ENCODE measurements at places on chromosomes 12 and 14.
A peak's percentile ranks its signal among the peaks of the same experiment; 100 is the strongest.

- no peak for DNase-seq
- H3K36me3 ChIP-seq = no peaks in the 10 kb centered on the region
- H3K27me3 ChIP-seq = no peaks in the 10 kb centered on the region
- no peaks in the 10 kb centered on the region for H3K4me1 ChIP-seq
- H3K27ac ChIP-seq = no peak overlapping the region
- H3K4me3 ChIP-seq = no peak overlapping the region
Observed at GRCh38 chr14:32313844-32314376, 15.2 kb upstream of the AKAP6 start.

- H3K27ac ChIP-seq = no peak overlapping the region
- no peaks in the 10 kb centered on the region for H3K36me3 ChIP-seq
- H3K27me3 ChIP-seq = peaks cover 9% of the 10 kb centered on the region
- no peak overlapping the region for H3K4me3 ChIP-seq
- no peak for DNase-seq
Observed at GRCh38 chr12:4468994-4469393, 23.4 kb upstream of the FGF6 start.

- no peaks in the 10 kb centered on the region for H3K27me3 ChIP-seq
- DNase-seq = no peak
- no peak overlapping the region for H3K4me3 ChIP-seq
- peaks cover 8% of the 10 kb centered on the region for H3K4me1 ChIP-seq
- no peak overlapping the region for H3K27ac ChIP-seq
Observed at GRCh38 chr14:105292826-105293711, 7.7 kb downstream of the BRF1 start.

DNA sequence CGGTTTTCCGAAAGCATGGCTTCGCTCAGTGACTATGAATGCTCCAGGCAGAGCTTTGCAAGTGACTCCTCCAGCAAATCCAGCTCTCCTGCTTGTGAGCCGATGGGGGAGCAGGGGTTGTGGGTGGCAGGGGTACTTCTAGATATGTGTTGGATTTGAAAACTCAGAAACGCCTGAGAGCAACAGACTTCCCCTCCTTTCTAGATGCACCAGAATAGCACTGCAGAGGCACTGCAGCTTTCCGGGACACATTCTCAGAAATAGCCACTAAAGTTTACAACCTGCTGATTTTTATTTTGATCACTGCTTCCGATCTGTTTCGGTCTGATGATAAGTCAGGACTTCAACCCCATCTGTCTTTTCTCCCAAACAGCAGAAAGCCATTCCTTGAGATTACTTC is 8.6 kb downstream of the TCP11L2 start:
- no peak for DNase-seq
- H3K4me3 ChIP-seq = no peak overlapping the region
- no peaks in the 10 kb centered on the region for H3K27me3 ChIP-seq
- H3K4me1 ChIP-seq = peaks cover 11% of the 10 kb centered on the region
- no peak overlapping the region for H3K27ac ChIP-seq
- H3K36me3 ChIP-seq = peaks cover 6% of the 10 kb centered on the region

DNA sequence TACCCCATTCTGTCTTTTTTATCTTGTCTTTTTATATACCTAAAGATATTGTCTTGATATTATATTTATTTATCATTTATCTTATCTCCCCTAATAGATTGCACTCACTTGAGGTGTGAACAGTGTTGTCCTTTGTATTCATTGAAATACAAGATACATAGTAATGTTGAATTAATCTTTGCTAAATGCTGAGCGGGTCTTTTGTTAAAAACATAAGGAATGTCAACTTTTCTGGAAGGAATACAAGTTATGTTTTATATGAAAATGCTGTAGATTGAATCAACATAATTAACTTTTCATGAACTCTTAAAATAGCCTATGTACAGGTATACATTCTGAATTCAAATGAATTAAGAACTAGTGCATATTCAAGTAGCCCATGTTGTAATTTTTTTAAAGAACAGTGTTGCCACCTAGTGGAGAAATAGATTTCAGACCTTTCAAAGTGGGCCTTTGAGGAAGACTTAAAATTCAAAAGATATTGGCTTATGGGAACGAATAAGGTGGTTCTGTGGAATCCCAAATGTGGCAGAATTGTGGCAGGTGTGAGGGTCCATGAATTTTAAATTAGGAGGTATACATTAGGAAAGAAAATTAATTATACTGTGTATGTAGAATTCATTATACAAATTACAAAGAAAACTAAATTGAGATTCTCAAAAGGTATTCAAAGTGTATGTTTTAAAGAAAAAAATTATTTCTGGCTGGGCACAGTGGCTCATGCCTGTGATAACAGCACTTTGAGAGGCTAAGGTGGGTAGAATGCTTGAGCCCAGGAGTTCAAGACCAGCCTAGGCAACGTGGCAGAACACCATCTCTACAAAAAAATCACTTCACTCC is 19.1 kb downstream of the BBOF1 start:
- no peak overlapping the region for H3K27ac ChIP-seq
- no peak overlapping the region for H3K4me3 ChIP-seq
- no peaks in the 10 kb centered on the region for H3K27me3 ChIP-seq
- DNase-seq = peak; percentile 69
- H3K36me3 ChIP-seq = no peaks in the 10 kb centered on the region

DNA sequence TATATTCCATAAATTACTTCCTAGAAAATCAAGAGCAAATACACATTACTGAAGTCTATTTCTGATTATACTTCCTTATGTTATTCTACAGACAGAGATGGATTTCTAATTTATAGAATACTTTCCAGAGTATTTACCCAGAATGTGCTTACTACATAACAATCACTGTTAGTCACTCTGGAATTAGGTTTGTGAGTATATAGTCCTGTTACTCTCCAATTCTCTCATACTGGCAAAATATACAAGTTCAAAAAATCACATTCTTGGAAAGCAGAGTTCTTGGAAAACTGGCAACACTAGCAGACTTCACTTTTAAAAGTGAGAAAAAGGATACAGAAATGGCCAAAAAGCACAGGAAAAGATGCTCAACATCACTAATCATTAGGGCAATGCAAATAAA is 7.3 kb downstream of the PPP2R5E start:
- no peak overlapping the region for H3K27ac ChIP-seq
- no peak overlapping the region for H3K4me3 ChIP-seq
- peaks cover 1% of the 10 kb centered on the region for H3K4me1 ChIP-seq
- DNase-seq = no peak
- peaks cover 22% of the 10 kb centered on the region for H3K36me3 ChIP-seq

GRCh38 chr12:27382171-27382795 is 49.6 kb downstream of the BMAL2 start:
- H3K36me3 ChIP-seq = no peaks in the 10 kb centered on the region
- H3K4me3 ChIP-seq = no peak overlapping the region
- H3K27me3 ChIP-seq = no peaks in the 10 kb centered on the region

DNA sequence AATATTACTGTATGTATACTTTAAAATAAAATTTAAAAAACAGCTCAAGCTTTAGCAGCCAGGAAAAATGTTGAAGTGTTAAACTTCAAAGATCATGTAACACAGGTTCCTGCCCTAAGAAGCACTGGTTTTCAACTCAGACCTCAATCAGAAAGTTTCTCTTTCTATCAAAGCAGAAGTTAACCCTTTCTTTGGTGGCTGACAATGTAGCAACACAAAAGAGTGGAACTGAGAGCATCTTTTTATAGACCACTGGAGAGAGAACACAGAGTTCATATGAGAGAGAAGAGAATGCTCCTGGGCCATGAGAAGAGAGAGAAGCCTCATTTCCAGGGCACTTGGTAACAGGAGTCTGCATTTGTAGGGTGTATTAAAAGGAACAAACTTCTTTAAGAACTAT is 42.2 kb upstream of the KTN1 start:
- H3K36me3 ChIP-seq = no peaks in the 10 kb centered on the region
- H3K27ac ChIP-seq = no peak overlapping the region
- H3K4me3 ChIP-seq = no peak overlapping the region

- H3K4me3 ChIP-seq = no peak overlapping the region
- no peak overlapping the region for H3K27ac ChIP-seq
- DNase-seq = no peak
- H3K36me3 ChIP-seq = peaks cover 19% of the 10 kb centered on the region
- H3K27me3 ChIP-seq = no peaks in the 10 kb centered on the region
- H3K4me1 ChIP-seq = peaks cover 4% of the 10 kb centered on the region
Observed at GRCh38 chr14:30961330-30961729, 64.1 kb upstream of the AP4S1 start.

DNA sequence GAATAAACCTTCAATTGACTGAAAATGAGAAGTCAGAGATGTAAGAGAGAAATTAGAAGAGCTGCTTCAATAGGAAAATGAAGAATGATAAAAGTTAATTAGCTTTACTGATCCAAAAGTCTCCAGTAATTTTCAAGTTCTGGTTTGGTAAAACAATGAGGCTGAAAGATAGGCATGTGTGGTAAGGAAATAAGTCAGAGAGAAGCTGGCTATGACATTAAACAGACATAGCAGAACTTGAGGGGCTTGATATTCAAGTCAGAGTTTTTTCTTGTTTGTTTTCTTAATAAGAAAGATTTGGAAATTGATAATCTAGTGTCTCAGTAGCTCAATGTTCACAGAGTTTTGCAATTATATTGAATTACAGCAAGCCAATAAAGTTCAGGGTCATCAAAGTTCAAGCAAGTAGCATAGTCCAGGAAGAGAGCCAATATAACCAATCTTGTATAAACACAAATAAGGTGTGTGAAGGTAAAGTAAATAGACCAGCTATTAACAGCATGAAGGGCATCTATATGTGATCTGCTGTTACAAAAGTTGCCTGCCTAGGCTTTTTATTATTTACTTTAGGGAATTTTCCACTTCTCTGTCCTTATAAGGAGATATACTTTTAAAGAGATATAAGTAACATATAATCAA is 1111.5 kb downstream of the TRHDE start:
- no peak for DNase-seq
- no peaks in the 10 kb centered on the region for H3K36me3 ChIP-seq
- no peaks in the 10 kb centered on the region for H3K4me1 ChIP-seq
- H3K4me3 ChIP-seq = no peak overlapping the region
- H3K27ac ChIP-seq = no peak overlapping the region

- DNase-seq = no peak
- H3K4me3 ChIP-seq = no peak overlapping the region
Observed at GRCh38 chr14:78978896-78979295, 808.7 kb downstream of the NRXN3 start.

GRCh38 chr12:79522257-79522988 is 168.3 kb downstream of the PAWR start:
- no peaks in the 10 kb centered on the region for H3K27me3 ChIP-seq
- no peaks in the 10 kb centered on the region for H3K36me3 ChIP-seq
- DNase-seq = no peak
- no peaks in the 10 kb centered on the region for H3K4me1 ChIP-seq
- H3K27ac ChIP-seq = no peak overlapping the region

- no peak overlapping the region for H3K27ac ChIP-seq
- H3K36me3 ChIP-seq = no peaks in the 10 kb centered on the region
- no peaks in the 10 kb centered on the region for H3K27me3 ChIP-seq
- peak; percentile 4 for DNase-seq
Observed at GRCh38 chr12:80291108-80291754, 152.8 kb upstream of the PTPRQ start.

- no peaks in the 10 kb centered on the region for H3K4me1 ChIP-seq
- no peaks in the 10 kb centered on the region for H3K36me3 ChIP-seq
- H3K27me3 ChIP-seq = no peaks in the 10 kb centered on the region
- no peak overlapping the region for H3K27ac ChIP-seq
- DNase-seq = peak; percentile 38
Observed at GRCh38 chr12:89230376-89231315, 121.7 kb downstream of the DUSP6 start.

DNA sequence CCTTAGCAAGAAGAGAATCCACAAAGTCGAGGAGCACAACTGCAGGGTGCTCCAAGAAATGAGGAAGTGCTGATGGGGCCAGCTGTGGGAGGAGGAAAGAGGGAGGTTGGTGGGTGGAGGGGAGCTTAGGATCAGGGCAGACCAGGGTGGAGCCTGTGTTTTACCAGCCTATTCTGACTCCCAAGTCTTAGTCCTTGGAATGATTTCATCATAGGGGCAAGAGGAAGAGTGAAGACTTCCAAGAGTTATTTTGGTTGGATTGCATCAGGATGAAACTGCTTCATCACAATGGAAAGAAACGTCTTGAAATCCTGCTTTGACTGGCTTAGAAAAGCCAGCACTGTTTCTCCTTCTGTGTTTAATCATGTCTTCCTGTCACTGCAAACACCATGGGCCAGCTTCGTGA is 194.0 kb downstream of the DPF3 start:
- H3K27me3 ChIP-seq = no peaks in the 10 kb centered on the region
- no peaks in the 10 kb centered on the region for H3K36me3 ChIP-seq
- peaks cover 1% of the 10 kb centered on the region for H3K4me1 ChIP-seq
- peak; percentile 70 for DNase-seq

DNA sequence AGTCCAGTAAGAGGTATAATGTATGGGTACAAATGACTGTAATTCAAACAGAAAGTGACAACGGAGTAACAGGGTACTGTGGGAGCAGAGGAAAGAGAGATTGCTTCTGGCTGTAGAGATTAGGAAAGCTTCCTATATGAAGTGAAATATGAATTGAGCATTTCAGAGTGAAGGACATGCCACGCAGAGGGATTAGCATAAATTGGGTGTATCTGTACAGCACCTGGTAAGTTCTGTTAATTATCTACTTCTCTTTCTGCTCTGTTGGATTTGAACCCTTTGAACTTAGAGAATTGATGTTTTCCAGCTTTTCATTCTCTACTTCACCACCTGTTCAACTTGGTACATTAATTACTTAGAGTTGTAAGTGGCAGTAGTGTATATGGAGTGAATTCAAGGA is 8.8 kb downstream of the STK38L start:
- H3K27ac ChIP-seq = no peak overlapping the region
- no peaks in the 10 kb centered on the region for H3K27me3 ChIP-seq
- peaks cover 2% of the 10 kb centered on the region for H3K4me1 ChIP-seq
- H3K4me3 ChIP-seq = no peak overlapping the region
- DNase-seq = no peak
